Mesenteric fat pad (tissue), 1 donor: ENCODE measurements at places on chromosomes 16 and 17.

- no peak for DNase-seq
Measured at GRCh38 chr17:40472733-40473452, 28.5 kb downstream of the TNS4 start.

GRCh38 chr17:27846042-27846655 lies 45.8 kb upstream of the NOS2 start:
- no peak for DNase-seq

- no peak for DNase-seq
Measured at GRCh38 chr17:4945944-4946280, 2.4 kb downstream of the PFN1 start.

- DNase-seq = no peak
Measured at GRCh38 chr17:77153472-77153871, 12.7 kb downstream of the SEC14L1 start.

- DNase-seq = no peak
Measured at GRCh38 chr17:68963958-68964357, 8.8 kb upstream of the ABCA8 start.

- no peak for DNase-seq
Measured at GRCh38 chr16:53414381-53414780, 19.9 kb upstream of the RBL2 start.

DNA sequence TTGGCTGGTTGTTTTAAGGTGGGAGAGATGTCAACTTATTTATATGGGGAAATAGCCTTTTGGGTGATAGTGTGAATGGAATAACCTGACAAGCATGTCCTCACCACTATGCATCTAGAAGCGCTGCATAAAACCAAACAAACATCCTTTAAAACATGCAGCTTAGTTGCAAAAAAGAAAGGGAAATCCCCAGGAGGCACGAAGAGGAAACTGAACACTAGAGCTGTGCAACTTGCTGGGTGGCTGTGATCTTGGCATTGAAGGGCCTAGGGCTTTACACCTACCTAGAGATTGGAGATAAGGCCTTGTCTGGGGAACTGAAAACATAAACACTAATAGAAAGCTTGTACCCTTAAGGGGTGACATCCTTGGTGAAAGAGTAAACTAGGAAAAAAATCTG lies 7.3 kb downstream of the C16orf54 start:
- no peak for DNase-seq

DNA sequence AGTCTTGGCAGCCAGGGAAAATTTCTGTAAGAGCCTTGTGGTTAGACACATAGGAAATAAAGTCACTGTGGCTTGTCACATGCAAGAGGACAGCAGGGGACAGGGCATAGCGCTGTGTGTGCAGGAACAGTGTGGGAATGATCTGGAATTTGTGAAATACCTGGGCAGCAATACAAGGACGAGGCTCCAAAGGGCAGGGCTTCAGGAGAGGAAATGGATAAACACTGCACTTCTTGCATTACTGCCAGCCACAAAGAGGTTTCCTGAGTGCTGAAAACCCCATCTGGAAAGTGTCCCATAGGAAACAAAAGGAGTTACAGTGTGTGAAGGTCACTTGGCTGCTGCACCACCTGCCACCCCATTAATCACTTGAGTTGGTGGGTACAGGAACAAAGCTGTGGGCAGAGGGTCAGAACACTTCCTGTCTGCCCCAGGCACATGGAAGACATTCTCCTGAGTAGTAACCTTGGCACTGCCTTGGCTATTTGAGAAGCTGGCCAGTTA lies 12.1 kb upstream of the HP start:
- DNase-seq = no peak

DNA sequence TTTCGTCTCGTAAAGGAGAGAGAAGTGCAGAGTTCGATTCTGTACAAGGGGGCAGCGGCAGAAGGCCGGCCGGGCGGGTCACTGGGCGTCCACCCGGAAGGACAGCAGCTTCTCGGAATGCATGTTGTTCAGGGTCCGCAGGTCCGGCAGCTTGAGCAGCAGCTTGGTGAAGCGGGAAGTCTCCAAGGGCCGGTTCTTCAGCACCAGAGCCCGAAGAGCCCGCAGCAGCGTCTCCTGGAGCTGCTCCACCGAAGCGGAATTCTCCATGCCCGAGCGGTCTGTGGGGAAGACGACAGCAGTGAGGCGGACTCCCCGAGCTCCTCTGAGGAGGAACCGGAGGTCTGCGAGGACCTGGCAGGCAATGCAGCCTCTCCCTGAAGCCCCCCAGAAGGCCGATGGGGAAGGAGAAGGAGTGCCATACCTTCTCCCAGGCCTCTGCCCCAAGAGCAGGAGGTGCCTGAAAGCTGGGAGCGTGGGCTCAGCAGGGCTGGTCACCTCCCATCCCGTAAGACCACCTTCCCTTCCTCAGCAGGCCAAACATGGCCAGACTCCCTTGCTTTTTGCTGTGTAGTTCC lies 7.3 kb downstream of the NR1D1 start:
- no peak for DNase-seq

GRCh38 chr17:11999696-12000095 lies 2.4 kb upstream of the ZNF18 start:
- no peak for DNase-seq

- no peak for DNase-seq
Measured at GRCh38 chr16:56632848-56633365, 448 bp downstream of the MT1M start.

DNA sequence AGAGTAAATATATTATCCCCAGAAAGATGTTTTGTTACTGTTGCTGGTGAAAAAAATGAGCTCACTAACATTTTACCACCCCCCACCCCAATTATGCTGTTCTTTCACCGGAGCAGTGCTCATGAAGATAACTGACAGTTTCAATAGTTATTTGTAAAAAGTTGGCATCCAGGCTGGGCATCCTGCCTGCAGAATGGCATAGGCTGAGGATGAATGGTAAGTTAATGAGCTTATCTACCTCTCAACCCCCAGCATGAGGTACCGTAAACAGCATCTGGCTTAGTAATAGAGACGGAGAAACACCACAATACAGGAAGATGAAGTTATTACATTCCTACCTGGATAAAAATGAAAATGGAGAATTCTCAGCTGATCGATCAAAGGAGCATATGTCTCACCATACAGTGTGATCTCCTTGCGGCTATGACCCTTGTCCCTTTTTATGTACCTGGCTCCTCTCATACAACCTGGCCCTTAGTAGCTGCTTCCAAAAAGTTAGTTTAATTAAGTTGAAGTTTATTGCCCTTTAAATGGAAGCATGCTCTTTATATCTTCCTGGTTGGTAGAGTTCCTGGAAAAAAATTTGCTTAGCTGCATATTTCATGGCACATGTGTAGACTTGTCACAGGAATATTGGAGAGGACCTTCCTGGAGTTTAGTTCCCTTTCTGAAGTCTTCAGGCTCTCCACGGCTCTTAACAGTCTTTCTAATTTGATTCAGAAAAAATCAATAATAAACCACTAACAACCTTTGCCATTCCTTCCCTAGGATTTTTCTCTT lies 61.2 kb upstream of the MPHOSPH6 start:
- no peak for DNase-seq

- DNase-seq = no peak
Measured at GRCh38 chr17:17579691-17580090, 11.8 kb downstream of the PEMT start.

GRCh38 chr17:48295362-48296288 lies 134.4 kb downstream of the SKAP1 start:
- DNase-seq = no peak

GRCh38 chr17:65553646-65554552 lies 7.5 kb downstream of the AXIN2 start:
- no peak for DNase-seq

GRCh38 chr17:50046667-50047066 lies 9.2 kb upstream of the ITGA3 start:
- DNase-seq = no peak

DNA sequence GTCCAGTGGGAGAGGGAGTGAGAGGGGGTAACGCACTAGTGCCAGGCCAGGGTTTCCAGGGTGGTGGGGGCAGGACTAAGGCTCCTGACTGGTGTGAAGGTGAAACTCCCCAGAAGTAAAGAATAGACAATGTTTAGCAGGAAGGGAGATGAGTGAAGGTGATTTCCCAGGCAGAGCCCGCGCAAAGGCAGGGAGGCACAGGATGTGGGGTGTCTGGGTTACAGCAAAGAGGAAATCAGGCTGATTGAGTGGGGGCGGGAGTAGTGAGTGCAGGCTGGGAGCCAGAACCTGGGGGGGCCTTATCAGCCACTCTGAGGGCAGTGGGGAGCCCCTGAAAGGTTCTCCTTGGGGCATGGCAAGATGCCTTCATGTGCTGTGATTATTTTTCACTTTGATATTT lies 167.5 kb downstream of the UTP18 start:
- no peak for DNase-seq

GRCh38 chr16:29700253-29700987 lies 21.4 kb downstream of the QPRT start:
- no peak for DNase-seq

DNA sequence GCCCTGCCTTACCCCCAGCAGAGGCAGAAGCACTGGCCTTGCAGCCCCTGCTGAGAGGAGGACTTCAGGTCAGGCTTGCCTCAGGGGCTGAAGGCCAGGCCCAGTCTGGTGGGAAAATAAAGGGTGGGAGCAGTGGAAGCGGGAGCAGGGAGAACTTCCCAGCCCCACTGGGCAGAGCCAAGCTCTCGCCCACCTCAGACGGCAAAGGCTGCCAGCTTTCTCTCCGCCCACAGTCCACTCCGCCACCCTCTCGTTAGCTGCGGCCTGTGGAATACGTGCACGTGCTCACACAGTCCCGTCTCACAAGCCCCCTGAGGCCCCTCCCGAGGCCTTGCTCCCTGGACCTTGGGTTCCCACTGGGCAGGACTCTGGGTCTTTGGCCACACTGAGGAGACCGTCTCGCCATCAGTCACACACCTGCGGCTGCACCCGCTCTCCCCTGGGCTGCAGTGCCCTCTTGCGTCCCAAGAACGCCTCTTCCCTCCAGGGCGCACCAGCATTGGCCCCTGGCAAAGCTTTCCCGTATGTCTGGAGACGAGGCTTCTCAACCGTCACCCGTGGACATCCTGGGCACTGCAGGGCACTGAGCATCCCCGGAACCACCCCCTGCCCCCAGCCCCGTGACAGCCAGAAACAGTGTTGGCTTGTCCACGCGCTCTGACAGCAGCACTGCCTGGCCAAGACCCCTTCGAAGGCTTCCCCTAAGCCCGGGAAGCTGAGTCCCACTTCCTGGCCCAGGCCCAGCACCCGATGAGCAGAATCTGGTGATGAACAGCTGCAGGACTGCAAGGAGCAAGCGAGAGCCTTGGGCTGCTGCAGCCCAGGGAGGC lies 8.3 kb downstream of the MRPL28 start:
- no peak for DNase-seq

DNA sequence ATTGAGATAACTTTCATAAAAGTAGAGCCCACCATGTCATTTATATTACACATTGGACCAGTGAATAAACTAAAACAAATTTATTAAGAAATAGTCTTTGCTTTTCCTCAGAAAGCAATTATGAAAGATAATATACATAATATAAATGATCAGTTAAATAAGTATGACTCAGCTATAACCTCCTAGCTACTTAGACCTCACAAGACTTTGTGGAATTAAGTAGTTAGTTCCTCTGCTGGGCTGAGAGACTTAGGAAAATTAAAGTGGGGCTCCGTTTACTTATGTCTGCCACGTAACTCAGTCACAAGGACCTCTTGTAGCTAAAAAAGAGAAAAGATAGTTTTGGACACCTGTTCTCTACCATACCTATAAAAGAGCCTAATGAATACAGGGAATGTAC lies 76.9 kb downstream of the MRTFB start:
- DNase-seq = no peak

GRCh38 chr17:47252766-47253512 lies 688 bp upstream of the ITGB3 start:
- no peak for DNase-seq

- DNase-seq = no peak
Measured at GRCh38 chr17:988561-988960, 8.4 kb upstream of the TIMM22 start.

- DNase-seq = no peak
Measured at GRCh38 chr16:11630046-11630767, 38.0 kb upstream of the SNN start.

DNA sequence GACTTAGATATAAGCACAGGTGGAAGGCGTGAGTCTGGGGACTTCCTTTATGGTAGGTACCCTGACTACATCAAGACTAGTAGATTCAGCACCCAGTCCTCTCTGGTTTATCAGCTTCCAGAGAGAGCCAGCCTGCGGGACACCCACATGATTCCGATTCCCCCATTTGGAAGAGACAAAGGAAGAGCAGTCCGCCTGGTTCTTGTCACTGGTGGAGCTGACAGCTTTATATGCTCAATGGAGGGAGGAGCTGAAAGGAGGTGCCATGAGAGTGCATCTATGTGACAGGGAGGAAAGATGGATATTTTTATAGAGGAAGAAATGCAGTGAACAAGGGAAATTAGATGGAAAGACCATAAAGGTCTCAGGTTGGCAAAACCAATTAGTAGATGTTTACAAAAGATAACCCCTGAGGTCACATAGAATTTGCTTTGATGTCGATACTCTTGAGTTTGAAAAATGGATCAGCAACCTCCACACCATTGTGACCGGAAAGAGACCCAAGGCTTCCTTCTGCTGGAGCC lies 437.7 kb downstream of the PMP22 start:
- no peak for DNase-seq

DNA sequence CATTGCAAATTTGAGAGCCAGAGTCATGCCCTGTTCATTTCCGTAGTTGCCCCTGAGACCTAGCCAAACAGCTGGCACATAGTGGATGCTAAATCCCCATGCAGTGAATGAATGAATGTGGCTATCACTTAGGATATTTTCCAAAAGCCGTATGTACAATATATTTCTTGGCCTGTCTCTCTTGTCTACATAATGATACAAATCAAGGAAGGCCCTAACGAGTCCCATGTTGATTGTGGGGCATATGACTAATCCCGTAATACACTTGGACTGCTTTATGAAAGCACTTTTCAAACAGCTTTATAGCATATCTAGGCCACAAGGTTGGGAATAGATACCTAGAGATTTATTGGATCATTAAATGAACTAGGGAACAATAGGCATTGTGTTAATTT lies 478.0 kb downstream of the SLC39A11 start:
- DNase-seq = no peak

DNA sequence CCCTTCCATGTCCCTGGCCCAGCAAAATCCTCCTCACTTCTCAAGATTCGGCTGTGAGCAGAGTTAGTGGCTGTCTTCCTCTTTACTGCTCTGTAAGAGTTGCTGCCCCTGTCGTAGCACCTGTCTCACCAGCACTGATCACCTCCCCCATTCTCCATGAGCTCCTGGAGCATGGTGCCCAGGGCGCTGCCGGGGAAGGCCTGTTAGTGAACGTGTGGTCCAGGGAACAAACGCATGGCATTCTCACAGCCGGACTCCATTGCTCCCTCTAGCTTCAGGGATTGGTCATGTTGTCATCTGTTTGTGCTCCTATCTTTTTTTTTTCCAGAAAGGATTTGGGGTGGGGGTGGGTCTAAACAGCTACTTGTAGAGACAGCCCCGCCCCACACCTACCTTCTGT lies 141.2 kb downstream of the CMIP start:
- no peak for DNase-seq

DNA sequence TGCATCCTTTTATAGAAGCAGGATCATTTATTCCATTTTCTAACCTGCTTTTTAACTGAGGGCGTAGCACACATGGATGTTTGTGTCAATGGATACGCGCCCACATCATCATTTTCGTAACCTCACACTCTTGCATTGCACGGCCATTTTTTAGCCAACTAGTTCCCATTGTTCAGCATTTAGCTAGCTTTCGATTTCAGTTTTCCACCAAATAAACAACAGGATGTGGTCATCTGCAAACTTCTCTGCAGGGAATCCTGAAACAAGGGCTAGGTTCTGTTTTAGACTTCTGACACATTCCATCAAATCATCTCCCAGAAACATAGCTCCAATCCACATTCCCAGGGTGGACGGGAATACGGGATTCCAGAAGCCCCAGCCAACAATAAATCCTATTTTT lies 6.4 kb downstream of the CYB561 start:
- no peak for DNase-seq

- DNase-seq = no peak
Measured at GRCh38 chr17:9402590-9403199, 172.9 kb downstream of the STX8 start.
